A549 (cell line): ENCODE measurements at places on chromosomes 7 and 10.

- DNase-seq = no peak
These were observed 43.3 kb upstream of the CNNM1 start for GRCh38 chr10:99285881-99286280.

DNA sequence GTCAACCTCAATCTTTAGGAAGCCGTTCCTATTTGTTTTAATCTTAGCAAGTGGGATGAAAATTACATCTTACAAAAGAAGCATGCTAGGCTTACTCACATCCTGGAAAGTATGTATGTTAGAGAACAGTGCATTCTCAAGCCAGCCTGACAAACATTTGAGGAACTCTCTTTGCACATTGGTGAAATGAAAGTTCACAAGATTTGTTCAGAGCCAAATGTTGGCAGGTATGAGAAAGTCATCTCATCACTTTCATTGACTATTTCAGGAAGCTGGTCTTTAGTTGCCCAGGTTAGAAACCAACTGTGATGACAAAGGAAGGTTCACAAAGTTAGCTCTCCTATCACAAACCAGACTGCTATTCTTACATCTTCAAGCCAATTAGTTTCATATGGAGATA lies 57.1 kb downstream of the ABCB1 start:
- DNase-seq = no peak

- no peak for DNase-seq
These were observed 4.1 kb upstream of the VSIR start for GRCh38 chr10:71777213-71777985.

GRCh38 chr7:74606101-74606908 lies 51.2 kb upstream of the GTF2I start:
- no peak for DNase-seq
